A549 treated with AZD2906 at 1 μM for 4 hours (cell line): ENCODE measurements at places on chromosomes 13 and 19. TPM values are rescaled to one million over a fixed set of nuclear protein-coding genes. Genes with fewer than 3 reads are reported as not detected.

The CYSLTR2 gene
- total RNA-seq = not detected in 5 replicates

The ZNF709 gene
- total RNA-seq = 0.01 to 0.02 TPM (median 0.02 TPM) in 3 of 5 replicates, not detected in the others

The PINLYP gene
- 0.10 to 0.15 TPM (median 0.11 TPM) in 3 of 5 replicates, not detected in the others for total RNA-seq

The UBE2S gene
- total RNA-seq = 270 to 454 TPM (median 404 TPM) in 5 replicates

The WTIP gene
- total RNA-seq = 23.6 to 38.2 TPM (median 35.0 TPM) in 5 replicates

The IFNL2 gene
- not detected in 5 replicates for total RNA-seq

The ARHGAP45 gene
- total RNA-seq = 2.8 to 5.5 TPM (median 5.4 TPM) in 5 replicates

The GRIN3B gene
- total RNA-seq = 2.5 to 3.5 TPM (median 3.2 TPM) in 5 replicates

The OR7D2 gene
- 0.02 TPM in 2 of 5 replicates, not detected in the others for total RNA-seq

The KLHL1 gene
- total RNA-seq = not detected in 5 replicates

The GJB6 gene
- total RNA-seq = 0.02 to 0.14 TPM in 2 of 5 replicates, not detected in the others

The EDNRB gene
- not detected in 5 replicates for total RNA-seq

The FCAR gene
- total RNA-seq = not detected in 5 replicates

The CYP2A7 gene
- total RNA-seq = not detected in 5 replicates

The FFAR3 gene
- total RNA-seq = 0.08 TPM in 1 of 5 replicates, not detected in the others

The NRTN gene
- total RNA-seq = 1.2 to 1.6 TPM (median 1.3 TPM) in 5 replicates

The ADAMTSL5 gene
- total RNA-seq = 2.8 to 4.2 TPM (median 3.3 TPM) in 5 replicates

The ABCA7 gene
- 13.3 to 21.7 TPM (median 16.4 TPM) in 5 replicates for total RNA-seq

The CACNA1A gene
- 0.03 to 0.12 TPM (median 0.07 TPM) in 5 replicates for total RNA-seq

The OR10H1 gene
- not detected in 5 replicates for total RNA-seq

The ZNF571 gene
- total RNA-seq = 0.55 to 1.5 TPM (median 0.92 TPM) in 5 replicates
